ENCODE measurements at places on chromosomes 3 and 15.

GRCh38 chr3:195443391-195443989 is 670 bp upstream of the ACAP2 start:
- DNase-seq = no peak

DNA sequence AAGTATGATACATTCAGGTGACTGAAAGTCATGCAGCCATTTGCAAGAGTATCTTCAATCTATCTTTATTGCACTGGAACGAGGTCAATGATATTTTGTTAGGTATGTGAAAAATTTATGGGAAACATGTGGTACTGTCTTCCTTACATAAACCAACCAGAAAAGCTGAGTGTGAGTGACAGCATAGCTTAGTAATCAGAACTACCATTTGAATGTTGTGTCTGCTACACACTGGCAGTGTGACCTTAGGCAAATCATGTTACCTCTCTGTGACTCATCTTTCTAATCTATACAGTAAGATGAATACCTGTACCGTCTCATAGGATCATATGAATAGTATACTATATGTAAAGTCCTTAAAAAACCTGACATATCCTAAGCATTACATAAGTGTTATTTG is 337.9 kb upstream of the IL12A start:
- no peak for DNase-seq

DNA sequence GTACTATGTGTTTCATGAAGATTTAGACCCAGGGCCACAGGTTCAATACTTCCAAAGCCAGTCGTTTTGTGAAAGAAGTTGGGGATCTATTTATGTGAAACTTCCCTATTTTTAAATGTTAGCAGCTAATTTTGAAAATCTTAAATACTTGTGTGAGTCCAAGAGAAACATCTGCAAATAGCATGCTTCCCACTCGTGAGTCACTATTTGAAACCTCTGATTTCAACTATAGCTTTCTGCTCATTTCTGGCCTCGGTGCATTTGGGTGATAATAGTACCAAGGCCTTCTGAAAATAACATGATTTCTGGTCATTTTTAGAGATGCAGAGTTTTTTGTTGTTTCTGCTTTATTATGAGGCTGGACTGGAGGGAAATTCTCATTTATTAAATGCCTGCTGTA is 110.0 kb downstream of the OPA1 start:
- no peak for DNase-seq

- DNase-seq = no peak
Measured at GRCh38 chr3:61449327-61450040, 111.9 kb upstream of the PTPRG start.

DNA sequence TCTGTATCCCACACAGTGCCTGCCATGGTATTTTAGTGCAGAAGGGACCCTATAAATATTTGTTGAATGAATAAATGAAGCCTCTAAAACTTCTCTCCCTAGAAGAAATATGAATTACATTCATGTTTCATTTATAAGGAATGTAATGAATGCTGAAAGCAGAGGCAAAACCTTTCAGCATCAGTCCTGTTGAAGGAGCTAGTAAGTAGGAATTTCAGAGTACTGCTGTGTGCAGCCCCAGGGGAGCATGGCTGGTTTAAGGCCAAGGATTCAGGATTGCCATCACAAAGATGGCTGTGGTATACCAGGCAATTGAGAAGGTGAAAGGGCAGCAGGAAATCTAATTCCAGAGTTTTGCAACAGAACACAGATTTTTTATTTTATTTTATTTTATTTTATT is 1131.4 kb downstream of the IGSF11 start:
- DNase-seq = no peak

DNA sequence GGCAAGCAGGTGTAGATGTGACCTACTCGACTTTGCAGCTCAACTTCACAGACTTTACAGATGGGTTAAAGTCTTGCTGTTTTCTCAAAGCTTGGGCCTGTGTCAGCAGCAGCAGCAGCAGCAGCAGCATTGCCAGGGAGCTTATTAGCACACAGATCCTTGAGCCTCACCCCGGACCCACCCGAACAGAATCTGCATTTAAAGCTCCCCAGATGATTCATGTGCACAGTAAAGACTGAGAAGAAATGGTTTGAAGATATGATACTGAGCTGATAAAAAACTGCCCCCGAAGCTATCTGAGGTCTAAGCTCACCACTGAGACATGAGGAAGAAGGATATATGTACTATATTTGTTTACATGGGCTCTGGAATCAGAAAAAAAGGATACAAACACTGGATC is 231.7 kb downstream of the ARPP21 start:
- DNase-seq = no peak
